ENCODE measurements at places on chromosomes 16 and 17. TPM values are rescaled to one million over a fixed set of nuclear protein-coding genes. Genes with fewer than 3 reads are reported as not detected.

The ARHGAP44 gene
- total RNA-seq: 80.5 TPM

The ITGAD gene
- not detected for total RNA-seq

The PROCA1 gene
- total RNA-seq: 5.1 TPM

The C16orf54 gene
- total RNA-seq: 1.2 TPM

The CCDC92B gene
- 17.7 TPM for total RNA-seq

The SCNN1B gene
- total RNA-seq: not detected

The GJD3 gene
- total RNA-seq: 0.93 TPM

The CCL17 gene
- not detected for total RNA-seq

The DLX3 gene
- total RNA-seq: not detected

The CA4 gene
- 26.4 TPM for total RNA-seq

The CX3CL1 gene
- total RNA-seq: 105 TPM

The SLC38A8 gene
- 7.5 TPM for total RNA-seq

The ZNF469 gene
- 9.0 TPM for total RNA-seq

The TBC1D3K gene
- total RNA-seq: not detected

The NME1 gene
- total RNA-seq: 97.9 TPM

The GAS2L2 gene
- total RNA-seq: 1.5 TPM

The SLC16A11 gene
- 1.6 TPM for total RNA-seq

The SLC13A5 gene
- total RNA-seq: 8.5 TPM

The RPL38 gene
- 540 TPM for total RNA-seq

The RHBDL3 gene
- 54.4 TPM for total RNA-seq

The DPEP3 gene
- total RNA-seq: not detected

The SLC5A11 gene
- 4.3 TPM for total RNA-seq

The ITGB3 gene
- 0.93 TPM for total RNA-seq

The CYGB gene
- total RNA-seq: 19.2 TPM

The WNT9B gene
- 1.5 TPM for total RNA-seq

The G6PC1 gene
- not detected for total RNA-seq

The COX6A2 gene
- total RNA-seq: not detected

The CCL13 gene
- not detected for total RNA-seq

The PRAC1 gene
- total RNA-seq: not detected

The AANAT gene
- total RNA-seq: 0.26 TPM

The PRAC2 gene
- total RNA-seq: not detected

The PLK1 gene
- total RNA-seq: 4.5 TPM

The KRT24 gene
- total RNA-seq: not detected

Data from dorsolateral prefrontal cortex (tissue), 122 donors.